Epithelial cell of alveolus of lung (primary cell): ENCODE measurements at places on chromosomes 1 and 21. TPM values are rescaled to one million over a fixed set of nuclear protein-coding genes. Genes with fewer than 3 reads are reported as not detected.

Gene LCA5L
- total RNA-seq, result 1.2 and 2.4 TPM in 2 replicates

Gene FCRLA
- 2.1 TPM in 1 of 2 replicates, not detected in the other for total RNA-seq

Gene FAM151A
- not detected in 2 replicates for total RNA-seq

Gene AADACL3
- total RNA-seq, result not detected in 2 replicates

Gene CHI3L1
- total RNA-seq, result 1.8 TPM in 1 of 2 replicates, not detected in the other
